ENCODE measurements at places on chromosomes 12 and 14.

DNA sequence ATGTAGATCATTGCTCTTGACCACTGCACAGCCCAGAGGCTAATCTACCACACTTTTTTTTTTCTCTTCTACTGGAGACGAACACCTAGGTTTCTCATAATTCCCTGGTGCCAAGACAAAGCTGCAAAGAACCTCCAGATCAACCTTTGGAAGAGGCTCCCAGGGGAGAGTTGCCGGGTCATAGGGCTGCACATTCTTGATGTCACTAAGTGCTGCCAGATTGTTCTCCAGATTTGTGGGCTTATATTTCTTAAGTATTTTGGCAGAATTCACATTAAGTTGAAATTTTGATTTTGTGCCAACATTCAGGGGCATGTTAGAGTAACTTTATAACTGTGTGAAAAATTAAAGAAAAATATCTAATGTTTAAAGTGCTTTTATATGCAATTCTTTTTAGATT lies 13.5 kb upstream of the PDZRN4 start:
- no peak for DNase-seq

GRCh38 chr12:30719060-30719459 lies 23.4 kb upstream of the IPO8 start:
- DNase-seq: no peak

DNA sequence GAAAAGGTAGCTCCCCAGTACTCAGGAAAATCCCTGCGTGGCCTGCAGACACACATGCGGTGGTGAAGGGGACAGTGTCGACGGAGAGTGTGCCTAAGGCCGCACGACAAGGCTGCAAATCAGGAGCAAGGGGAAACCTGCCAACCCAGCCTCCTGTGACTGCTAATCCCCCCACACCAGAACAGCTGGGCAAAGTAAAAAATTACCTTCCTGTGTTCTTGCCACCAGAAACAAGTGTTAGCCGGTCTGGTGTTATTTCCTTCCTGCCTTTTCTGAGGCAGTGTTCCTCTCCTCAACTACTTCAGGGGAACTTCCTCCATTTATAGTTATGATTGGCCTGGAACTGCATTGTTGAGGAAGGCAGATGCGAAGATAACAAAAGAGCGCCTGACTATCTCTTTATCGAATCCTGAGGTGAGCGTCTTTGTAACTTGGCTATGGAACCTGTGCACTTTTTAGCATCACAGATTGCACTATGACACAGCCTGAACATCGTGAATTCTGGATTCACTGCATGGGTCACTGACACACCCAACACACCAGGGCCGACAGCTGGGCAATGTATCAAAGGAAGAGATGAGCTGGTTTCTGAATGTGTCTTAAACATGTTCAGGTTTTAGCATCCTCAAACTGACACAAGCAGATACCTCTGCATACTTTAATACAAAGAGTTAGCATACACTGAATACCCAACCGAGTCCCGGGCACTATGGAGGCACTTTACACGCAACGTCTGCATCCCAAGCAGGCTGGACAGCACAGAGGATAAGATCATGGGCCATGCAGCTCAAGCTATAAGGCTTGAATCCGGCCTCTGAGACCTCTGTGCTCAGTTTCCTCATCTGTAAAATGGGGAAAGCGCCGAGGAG lies 28.9 kb downstream of the SLC15A4 start:
- DNase-seq: no peak

DNA sequence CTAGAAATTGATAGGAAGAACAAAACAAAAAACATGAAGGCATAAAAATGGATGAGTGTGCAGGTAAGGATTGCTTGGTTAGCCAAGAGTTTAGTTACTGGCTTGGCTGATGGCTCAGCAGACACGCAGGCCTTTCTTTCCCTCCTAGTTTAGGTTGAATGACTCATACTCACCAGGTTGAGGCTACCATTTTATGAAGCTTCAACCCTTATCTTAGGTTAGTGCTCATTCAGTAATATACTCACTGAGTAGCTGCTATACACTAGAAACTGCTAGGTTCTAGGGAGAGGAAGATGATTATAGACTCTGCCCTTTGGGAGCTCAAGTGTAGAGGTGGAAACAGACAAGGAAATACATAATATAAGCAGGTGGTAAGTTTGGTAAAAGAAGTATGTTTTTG lies 6.0 kb downstream of the P3H3 start:
- no peak for DNase-seq

DNA sequence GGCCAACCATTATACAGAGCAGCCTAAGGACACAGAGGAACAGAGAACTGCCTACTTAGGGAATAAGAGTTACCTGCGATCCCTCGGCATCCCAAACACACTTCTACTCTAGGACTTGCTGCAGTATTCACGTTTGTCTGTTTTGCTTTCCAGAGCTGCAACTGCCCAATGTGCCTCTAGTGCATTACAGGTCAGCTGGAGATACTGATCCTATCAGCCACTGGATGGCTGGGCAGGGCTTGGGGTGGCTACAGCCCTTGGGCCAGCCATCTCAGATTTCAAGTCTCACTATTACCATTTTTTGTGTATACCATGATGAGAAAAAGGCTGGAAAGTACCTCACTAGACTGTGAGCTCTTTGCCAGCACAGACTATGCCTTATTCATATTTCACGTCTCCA lies 4.6 kb downstream of the ARF3 start:
- no peak for DNase-seq

GRCh38 chr12:55816881-55817344 lies 611 bp downstream of the SARNP start:
- no peak for DNase-seq

- peak; percentile 16 for DNase-seq
Observed at GRCh38 chr12:53660041-53660440, 15.8 kb downstream of the ATP5MC2 start.

DNA sequence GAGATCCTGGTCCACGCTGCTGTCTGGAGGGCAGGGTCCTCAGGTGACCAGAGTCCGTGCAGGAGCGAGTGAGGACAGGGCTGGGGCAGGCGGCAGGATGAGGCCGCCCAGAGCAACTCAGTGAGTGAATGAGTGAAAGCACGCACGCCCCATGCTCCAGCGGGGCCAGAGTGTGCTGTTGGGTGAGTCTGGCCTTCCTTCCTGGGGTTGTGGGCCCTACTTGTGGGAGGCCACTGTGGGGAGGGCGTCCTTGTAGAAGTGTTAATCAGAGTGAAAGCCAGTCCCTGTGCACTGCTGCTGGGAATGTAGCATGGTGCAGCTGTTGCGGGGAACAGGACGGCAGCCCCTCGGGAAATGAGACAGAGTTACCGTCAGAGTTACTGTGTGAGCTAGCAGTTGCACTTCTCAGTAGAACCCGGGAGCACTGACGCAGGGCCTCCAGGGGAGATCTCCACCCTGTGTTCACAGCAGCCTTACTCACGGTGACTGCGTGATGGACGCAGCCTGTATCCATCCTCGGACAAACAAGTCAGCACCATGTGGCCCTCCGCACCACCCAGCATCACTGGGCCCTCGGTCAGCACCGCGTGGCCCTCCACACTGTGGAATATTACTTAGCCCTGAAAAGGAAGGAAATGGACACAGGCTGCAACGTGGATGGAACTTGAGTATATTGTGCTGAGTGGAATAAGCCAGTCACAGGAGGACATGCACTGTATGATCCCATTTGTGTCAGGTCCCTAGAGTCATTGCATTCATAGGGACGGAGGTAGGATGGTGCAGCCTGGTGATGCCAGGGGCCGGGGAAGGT lies 22.1 kb downstream of the PACS2 start:
- no peak for DNase-seq

- DNase-seq: no peak
Observed at GRCh38 chr12:8622646-8623045, 10.0 kb upstream of the AICDA start.

- no peak for DNase-seq
Observed at GRCh38 chr12:69935651-69936100, 110.6 kb downstream of the MYRFL start.

- DNase-seq: no peak
Observed at GRCh38 chr12:79373896-79374499, 316.8 kb downstream of the PAWR start.

DNA sequence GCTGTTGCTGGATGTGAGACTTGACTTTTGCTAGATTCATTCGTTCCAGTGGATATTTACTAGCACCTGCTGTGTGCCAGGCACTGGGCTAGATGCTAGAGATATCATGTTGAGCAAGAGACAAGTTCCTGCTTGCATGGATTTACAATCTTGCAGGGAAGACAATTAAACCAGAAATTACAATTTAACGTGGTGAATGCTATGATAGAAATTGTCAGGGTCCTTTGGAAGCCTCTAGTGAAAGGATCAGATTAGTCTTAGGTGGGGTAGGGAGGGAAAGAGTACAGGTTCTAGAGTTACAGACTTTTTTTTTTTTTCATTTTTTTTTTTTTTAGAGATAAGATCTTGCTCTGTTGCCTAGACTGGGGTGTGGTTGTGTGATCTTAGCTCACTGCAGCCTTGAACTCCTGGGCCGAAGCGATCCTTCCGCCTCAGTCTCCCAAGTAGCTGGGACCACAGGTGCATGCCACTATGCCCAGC lies 36.7 kb downstream of the SPATS2 start:
- no peak for DNase-seq

- DNase-seq: no peak
Observed at GRCh38 chr12:25652371-25652770, 99.3 kb upstream of the LMNTD1 start.

DNA sequence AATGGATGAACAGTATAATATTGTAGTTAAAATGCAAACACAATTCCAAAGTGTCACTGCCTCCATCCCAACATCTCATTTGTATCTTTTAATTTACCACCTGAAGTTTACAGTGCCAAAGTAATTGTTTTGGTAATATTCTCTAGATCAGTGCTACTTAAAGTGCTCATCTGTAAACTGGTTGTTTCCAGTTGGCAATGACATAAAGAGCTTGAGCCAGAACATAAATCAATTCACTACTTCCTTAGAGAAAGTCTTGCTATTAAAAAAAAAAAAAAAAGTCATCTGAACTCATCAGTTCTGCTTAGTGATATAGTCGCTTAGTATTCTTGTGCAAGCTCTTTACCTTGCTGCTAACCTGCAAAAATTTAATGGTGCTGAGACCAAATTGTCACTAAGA lies 16.4 kb downstream of the PLCZ1 start:
- no peak for DNase-seq

GRCh38 chr12:26963413-26963812 lies 25.1 kb downstream of the FGFR1OP2 start:
- DNase-seq: no peak

GRCh38 chr14:105962532-105962931 lies 436.1 kb downstream of the TMEM121 start:
- no peak for DNase-seq

GRCh38 chr12:68932128-68932960 lies 627 bp downstream of the CPM start:
- DNase-seq: peak; percentile 28

DNA sequence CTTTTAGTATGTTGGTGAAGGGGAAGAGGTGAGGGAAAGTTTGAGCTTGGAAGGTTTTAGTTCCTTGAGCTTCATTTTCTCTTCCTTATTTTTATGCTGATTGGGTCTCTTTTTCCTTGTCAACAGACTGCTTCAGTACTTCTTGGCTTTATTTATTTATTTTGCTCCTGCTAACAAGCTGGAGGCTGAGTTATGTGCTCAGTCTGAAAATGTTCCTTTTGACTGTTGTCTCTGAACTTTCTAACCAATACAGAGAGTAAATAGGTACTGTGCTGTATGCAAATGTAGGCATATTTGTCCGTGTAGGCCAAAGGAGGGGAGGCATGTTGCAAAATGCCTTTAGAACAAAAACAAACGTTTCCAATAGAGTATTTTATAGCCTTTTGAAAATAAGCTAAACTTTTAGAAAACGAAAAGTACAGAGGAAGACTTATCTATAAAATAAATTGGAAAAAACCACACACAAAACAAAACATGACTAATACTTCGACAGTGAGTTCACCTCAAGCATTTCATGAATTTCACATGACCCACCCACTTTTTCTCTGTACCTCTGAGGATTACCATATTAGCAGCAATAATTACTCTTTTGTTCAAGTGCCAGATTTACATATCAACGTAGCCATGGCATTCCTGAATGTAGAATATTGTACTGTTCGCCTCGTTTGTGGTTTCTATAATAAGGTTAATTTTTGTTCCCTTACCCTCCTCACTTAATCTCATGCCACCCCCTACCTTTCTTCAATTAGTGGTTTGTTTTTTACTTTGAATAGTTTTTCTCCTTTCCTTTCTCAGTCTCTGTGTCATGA lies 4.7 kb upstream of the CREBL2 start:
- DNase-seq: no peak

DNA sequence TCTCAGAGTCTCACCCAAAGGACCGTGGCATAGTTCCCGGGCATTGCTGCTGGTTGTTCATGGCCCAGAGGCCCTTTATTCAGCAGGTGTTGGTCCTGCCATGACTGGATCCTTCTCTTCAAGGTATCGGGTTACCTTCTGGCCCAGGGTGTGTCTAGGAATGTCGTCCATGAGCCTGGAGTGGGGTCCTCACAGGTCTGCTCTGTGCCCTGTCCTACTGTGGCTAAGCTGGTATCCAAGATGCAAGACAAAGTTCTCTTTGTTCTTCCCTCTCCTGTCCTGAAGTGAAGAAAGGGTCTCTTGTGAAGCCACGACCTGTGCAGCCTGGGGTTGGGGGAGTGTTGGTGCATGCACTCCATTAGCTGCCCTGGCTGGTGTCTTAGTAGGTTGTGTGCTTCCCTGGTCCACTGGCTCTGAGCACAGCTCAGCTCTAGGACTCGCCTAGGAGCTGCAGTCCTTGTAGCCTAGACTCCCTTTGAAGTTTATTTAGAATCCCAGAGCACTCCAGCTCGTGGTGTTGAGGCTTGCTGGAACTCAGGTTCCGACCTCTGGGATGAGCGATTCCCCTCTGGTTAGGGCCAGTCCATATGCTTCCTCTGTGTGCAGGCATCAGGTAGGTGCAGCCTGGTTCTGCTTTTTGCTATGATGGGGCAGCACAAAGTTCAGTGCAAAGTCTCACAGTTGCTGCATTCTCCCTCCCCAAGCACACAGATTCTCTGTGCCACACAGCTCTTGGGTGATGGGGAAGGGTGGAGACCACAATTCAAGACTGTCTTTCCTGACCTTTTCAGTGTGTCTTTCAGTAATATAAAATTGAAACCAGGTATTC lies 117.4 kb downstream of the NUBPL start:
- DNase-seq: no peak

DNA sequence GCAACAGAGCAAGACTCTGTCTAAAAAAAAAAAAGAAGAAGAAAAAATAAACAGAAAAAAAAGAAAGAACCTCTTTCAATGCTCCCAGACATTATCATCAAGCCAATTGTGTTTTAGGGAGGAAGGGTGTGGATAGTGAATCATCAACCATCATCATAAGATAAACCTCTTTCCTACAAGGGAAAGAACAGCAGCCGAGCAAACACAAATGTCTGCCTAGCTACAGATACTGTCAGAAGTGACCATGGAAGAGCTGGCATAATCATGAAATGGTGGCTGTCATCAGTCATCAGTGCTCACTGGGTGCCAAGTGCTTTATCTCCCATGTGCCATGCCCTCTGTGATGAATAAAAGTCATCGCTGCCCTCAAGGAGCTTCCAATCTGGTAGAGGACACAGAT lies 46.6 kb downstream of the SLC17A8 start:
- no peak for DNase-seq

Measured in transverse colon (tissue), 4 donors.